ENCODE measurements at places on chromosomes 7 and 10.

DNA sequence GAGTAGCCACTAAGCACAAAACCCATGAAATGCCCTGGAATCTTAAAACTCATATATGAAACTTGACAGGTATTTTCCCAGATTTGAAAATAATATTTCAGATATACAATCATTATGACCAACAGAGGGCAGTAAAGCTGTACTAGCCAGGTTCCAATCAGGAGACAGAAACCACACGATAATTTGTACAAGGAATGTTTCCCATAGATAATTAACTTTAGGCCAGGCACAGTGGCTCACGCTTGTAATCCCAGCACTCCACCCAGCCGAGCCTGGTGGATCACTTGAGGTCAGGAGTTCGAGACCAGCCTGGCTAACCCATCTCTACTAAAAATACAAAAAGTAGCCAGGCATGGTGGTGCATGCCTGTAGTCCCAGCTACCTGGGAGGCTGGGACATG is 31.0 kb upstream of the NUB1 start:
- DNase-seq = peak; percentile 20

DNA sequence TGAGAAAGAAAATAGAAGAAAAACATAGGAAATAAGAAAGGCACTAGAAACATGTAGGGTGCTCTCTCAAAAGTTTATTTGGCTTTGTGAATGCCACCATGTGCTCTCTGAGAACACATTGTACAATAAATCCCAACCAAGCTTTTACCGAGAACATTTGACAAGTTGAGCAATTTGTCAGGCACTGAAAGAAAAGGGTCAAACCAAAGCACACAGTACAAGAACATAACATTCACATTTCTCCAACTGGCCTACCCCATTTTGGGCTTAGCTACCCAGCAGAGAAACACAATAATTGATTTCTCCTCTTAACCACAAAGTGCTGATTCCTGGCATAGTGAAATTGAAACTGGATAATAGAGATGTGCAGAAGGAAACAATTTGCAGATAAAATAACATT is 69.2 kb upstream of the SLC39A12 start:
- peak; percentile 66 for DNase-seq

GRCh38 chr7:17434841-17435692 is 136.6 kb downstream of the AHR start:
- DNase-seq = no peak

DNA sequence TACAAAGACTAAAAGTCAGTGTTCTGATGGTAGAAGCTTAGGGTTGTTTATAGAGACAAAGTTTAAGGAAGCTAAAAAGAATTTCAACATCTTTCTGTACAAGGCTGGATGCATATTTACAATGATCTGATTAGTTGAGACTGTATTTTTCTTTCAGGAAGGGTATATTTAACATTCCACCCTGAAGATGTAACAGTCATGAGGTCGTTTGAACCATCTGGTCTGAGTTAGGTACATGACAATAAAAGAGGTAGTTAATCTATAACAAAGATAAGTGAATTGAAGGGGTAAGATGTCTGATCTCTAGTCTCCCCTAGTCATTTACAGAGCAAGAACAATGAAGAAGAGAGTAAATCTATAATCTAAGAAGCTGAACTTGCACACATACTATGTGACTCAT is 821.2 kb downstream of the CNTNAP2 start:
- no peak for DNase-seq

DNA sequence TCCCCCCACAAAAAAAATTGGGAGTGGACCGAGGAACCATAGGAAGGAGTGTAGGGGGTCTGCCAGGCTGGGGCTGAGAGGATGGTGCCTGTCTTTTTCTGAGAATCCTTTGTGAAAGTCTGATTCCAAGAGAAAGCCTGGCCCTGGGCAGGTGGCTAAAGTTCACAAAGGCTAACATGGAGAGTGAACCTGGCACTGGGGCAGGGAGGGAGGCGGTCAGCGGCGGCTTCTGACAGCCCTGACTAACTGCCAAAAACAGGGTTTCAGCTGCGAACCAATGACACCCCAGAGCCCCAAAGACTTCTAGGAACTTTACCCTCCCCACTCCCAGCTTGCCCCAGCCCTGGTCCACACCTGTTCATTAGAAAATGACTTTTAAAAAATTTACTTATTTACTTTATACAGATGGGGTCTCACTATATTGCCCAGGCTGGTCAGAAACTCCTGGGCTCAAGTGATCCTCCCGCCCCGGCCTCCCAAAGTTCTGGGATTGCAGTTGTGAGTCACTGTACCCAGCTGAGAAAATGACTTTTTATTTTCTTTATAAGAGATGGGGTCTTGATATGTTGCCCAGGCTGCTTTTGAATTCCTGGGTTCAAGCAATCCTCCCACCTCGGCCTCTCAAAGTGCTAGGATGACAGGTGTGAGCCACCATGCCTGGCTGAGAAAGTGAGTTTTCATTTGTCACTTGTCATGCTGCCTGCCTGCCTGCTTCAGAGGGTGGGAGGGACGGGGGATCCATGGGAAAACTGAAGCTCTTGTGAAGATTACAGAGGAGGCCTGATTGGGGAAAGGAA is 61.0 kb upstream of the DUSP5 start:
- no peak for DNase-seq

All from iris pigment epithelial cell (primary cell).